ENCODE measurements at places on chromosomes 1 and 21.

GRCh38 chr1:53303243-53303642 is 24.6 kb downstream of the LRP8 start:
- H3K27ac ChIP-seq: peak overlapping the region; percentile 64
- H3K4me1 ChIP-seq: peaks cover 36% of the 10 kb centered on the region
- H3K36me3 ChIP-seq: no peaks in the 10 kb centered on the region
- no peaks in the 10 kb centered on the region for H3K27me3 ChIP-seq

DNA sequence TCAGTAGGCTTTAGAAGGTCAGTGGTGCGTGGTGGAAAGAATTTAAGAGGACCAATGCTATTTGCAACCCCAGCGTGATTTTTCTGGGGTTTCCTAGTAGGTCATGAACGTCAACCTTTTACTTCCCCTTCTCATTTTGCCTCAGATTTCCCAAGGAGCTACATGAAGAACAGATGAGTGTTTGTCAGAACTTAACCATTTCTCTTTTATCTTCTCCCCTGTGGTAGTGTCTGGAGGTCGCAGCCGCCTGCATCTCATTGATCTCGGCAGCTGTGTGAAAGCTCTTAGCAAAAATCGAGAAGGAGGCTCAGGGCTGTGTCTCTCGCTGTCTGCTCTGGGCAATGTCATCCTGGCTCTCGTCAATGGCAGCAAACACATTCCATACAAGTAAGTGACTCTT is 491.1 kb downstream of the KIF26B start:
- peaks cover 30% of the 10 kb centered on the region for H3K4me1 ChIP-seq
- DNase-seq: no peak
- peaks cover 4% of the 10 kb centered on the region for H3K27me3 ChIP-seq
- peak overlapping the region; percentile 7 for H3K27ac ChIP-seq
- H3K4me3 ChIP-seq: no peak overlapping the region

GRCh38 chr1:235253219-235253962 is 74.6 kb downstream of the ARID4B start:
- DNase-seq: no peak
- H3K4me3 ChIP-seq: no peak overlapping the region
- no peaks in the 10 kb centered on the region for H3K27me3 ChIP-seq

- no peak overlapping the region for H3K4me3 ChIP-seq
- H3K4me1 ChIP-seq: no peaks in the 10 kb centered on the region
- no peak overlapping the region for H3K27ac ChIP-seq
- no peaks in the 10 kb centered on the region for H3K36me3 ChIP-seq
- DNase-seq: no peak
Measured at GRCh38 chr1:4573526-4573925, 80.9 kb upstream of the AJAP1 start.

GRCh38 chr1:118335331-118335732 is 150.3 kb upstream of the SPAG17 start:
- DNase-seq: no peak
- H3K4me1 ChIP-seq: peaks cover 21% of the 10 kb centered on the region
- peaks cover 4% of the 10 kb centered on the region for H3K27me3 ChIP-seq
- no peak overlapping the region for H3K4me3 ChIP-seq
- no peak overlapping the region for H3K27ac ChIP-seq
- H3K36me3 ChIP-seq: no peaks in the 10 kb centered on the region

- DNase-seq: no peak
- H3K27me3 ChIP-seq: no peaks in the 10 kb centered on the region
- H3K4me3 ChIP-seq: no peak overlapping the region
- H3K36me3 ChIP-seq: no peaks in the 10 kb centered on the region
Measured at GRCh38 chr1:182170891-182171461, 109.5 kb upstream of the ZNF648 start.

GRCh38 chr21:28927130-28927529 is 65.5 kb downstream of the LTN1 start:
- H3K36me3 ChIP-seq: peaks cover 14% of the 10 kb centered on the region
- H3K4me3 ChIP-seq: no peak overlapping the region

DNA sequence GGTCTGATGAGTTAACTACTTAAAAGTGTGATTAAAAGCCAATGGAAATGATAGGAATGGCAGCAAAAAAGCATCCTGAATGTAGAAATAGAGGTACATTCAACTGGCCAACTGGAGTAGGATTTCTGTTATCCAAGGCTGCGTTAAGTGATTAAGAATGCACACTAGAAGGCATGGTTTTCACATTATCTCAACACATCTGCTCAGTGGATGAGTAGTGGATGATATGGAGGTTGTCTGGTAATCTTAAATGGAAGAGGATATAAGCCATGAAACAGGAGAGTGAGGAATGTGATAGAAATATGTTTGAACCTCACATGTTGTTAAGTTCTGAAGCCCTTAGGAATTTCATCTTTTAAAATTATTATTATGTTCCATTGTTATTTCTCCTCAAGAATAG is 839.9 kb downstream of the USP25 start:
- H3K4me3 ChIP-seq: no peak overlapping the region
- no peaks in the 10 kb centered on the region for H3K27me3 ChIP-seq
- no peak for DNase-seq
- H3K4me1 ChIP-seq: peaks cover 40% of the 10 kb centered on the region
- H3K36me3 ChIP-seq: peaks cover 6% of the 10 kb centered on the region

DNA sequence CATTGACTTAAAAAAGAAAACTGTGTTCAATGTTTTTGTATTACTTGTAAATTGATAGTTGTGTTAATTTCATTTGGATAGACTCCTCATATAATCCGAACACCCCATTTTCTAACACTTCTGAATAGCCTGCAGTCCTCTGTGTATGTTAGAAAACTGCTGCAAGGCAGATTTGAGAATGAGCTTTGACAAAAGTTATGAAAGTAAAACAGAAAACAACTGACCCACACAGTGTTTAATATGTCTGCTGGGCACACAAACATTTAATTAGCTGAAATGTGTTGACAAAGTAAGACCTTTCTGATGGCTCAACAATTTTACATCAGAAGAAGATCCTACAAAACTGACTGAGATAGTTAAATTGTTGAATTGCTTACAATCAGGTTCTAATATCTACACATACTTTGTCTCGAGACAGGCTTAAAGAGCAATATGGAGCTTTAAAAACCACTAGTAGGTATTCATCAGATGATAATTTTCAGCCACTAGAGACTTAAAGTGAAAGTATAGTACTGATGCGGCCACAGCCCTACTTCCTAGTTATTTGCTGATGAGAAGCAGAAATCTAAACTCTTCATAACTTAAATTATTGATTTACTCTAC is 40.0 kb upstream of the PRMT6 start:
- H3K27me3 ChIP-seq: no peaks in the 10 kb centered on the region
- H3K36me3 ChIP-seq: no peaks in the 10 kb centered on the region
- no peak overlapping the region for H3K27ac ChIP-seq
- no peak for DNase-seq

GRCh38 chr21:21002153-21002552 is 3.9 kb downstream of the NCAM2 start:
- no peak overlapping the region for H3K4me3 ChIP-seq
- H3K27ac ChIP-seq: no peak overlapping the region
- H3K4me1 ChIP-seq: peaks cover 4% of the 10 kb centered on the region
- peaks cover 24% of the 10 kb centered on the region for H3K27me3 ChIP-seq
- DNase-seq: no peak

DNA sequence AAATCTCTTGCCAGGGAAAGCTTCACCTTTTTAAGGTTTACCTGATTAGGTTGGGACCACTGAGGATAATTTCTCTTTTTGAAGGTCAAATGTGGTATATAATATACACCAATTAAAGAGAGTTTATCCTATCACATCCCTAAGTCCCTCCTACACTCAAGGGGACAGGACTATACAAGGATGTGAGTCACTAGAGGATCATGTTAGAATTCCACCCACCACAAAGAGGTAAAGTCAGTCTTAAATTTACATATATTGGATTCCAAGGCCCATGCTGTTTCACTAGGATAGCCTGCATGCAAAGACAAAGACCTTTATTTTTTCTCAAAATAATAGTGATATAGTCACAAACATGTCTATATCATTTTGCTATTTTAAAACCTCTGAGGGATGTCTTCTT is 164.4 kb downstream of the GIPC2 start:
- no peaks in the 10 kb centered on the region for H3K36me3 ChIP-seq
- DNase-seq: no peak
- H3K4me1 ChIP-seq: no peaks in the 10 kb centered on the region
- H3K4me3 ChIP-seq: no peak overlapping the region
- H3K27ac ChIP-seq: no peak overlapping the region

DNA sequence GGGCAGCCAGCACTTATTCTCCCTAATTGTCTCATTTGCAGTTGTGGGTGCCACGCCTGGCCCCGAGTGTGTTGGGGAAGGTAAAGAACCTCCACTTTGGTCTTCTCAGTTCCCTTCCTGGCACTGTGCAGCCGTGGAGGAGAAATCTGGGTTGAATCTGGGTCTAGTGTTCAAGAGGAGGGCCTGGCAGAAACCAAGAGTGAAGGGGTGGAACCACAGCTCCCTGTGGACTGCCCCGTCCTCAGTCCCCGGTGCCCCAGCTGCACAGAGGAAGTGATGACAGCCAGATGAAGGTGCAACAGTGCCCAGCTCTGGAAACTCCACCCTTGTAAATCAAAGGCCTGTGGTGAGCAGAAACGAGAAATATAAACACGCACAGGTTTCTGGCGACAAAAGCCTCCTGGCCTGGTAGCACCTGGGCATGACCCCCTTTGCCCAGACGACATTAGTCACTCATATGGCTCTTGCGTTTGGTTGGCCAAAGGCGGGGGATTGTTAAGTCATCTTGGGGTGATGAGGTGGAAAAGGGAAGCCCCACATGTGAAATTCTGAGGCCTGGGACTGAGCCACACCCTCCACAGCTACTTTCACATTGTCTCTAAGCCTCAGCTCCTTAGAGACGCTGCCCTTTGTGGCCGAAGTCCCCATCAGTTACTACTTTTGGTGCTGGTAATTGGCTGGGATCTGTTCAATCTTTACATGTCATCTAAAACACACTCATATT is 4.2 kb upstream of the ECE1 start:
- no peaks in the 10 kb centered on the region for H3K36me3 ChIP-seq
- peaks cover 42% of the 10 kb centered on the region for H3K4me1 ChIP-seq
- H3K27me3 ChIP-seq: no peaks in the 10 kb centered on the region
- peak overlapping the region; percentile 45 for H3K4me3 ChIP-seq

DNA sequence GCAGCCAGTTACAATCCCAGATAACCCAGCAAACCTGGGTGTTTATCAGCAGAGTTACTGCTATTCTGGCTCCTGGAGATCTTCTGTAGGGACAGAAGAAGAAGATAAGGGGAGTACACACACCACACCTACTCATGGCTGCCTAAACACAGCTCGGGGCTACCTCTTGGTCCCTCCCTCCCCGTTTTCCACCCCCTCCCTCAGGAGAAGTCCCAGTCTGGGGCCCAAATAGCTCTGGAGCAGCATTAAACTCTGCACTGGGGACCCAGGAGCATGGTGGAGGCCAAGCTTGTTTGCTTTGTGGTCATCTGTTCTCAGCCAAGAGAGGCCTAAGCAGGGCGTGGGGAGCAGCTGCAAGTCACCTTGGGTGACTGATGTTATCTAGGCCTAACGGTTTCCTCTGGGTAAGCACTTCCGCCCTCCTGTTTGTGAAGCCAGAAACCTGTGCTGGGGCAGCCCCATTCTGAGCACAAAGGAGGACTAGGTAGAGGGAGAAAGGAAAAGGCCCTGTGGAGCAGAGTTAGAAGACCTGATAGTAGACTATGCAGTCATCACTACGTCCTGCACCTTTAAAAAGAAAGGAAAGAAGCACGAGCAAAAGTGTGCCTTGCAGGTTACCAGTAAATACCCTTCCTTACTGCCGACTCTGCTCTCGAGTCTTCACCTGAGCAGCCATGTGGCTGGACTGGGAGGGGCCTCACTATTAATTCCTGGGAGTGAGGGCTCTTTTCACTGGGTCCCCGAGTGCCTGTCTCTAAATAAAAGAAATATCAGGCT is 2.0 kb upstream of the RCSD1 start:
- H3K36me3 ChIP-seq: no peaks in the 10 kb centered on the region
- peak; percentile 22 for DNase-seq
- no peak overlapping the region for H3K27ac ChIP-seq
- no peak overlapping the region for H3K4me3 ChIP-seq
- peaks cover 59% of the 10 kb centered on the region for H3K27me3 ChIP-seq
- H3K4me1 ChIP-seq: peaks cover 6% of the 10 kb centered on the region

DNA sequence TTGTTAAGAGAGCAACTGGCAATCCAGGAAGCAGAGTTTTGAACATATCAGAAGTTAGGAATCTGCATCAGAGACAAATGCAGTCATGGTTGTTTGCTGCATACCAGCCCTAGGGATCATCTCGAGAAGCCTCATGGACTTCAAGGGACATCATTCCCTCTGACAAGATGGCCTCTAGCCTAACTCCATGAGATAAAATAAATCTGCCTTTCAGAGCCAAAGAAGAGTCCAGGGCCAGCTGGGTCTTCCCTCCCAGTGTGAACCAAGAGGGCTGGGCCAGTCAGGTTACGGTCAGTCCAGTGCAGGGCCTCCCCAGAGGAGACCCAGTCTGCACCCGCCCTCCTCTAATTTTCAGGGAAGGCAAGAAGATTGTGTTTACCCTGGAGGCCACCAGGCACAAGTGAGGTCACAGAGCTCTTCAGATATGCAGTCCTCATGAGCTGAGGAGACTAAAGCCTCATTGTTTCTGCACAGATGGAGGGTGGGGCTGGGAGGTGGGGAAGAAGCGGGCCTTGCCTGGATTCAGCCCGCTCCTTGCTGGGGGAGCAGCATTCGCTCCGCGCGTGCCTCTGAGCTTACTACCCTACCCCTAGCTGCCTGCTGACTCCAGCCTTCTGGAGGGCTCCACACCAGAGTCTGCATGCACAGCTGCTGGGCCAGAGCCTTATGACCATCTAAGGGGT is 52.8 kb downstream of the CAPN2 start:
- no peaks in the 10 kb centered on the region for H3K27me3 ChIP-seq
- no peak for DNase-seq
- peaks cover 12% of the 10 kb centered on the region for H3K4me1 ChIP-seq
- H3K4me3 ChIP-seq: no peak overlapping the region
- peak overlapping the region; percentile 83 for H3K27ac ChIP-seq
- peaks cover 37% of the 10 kb centered on the region for H3K36me3 ChIP-seq

DNA sequence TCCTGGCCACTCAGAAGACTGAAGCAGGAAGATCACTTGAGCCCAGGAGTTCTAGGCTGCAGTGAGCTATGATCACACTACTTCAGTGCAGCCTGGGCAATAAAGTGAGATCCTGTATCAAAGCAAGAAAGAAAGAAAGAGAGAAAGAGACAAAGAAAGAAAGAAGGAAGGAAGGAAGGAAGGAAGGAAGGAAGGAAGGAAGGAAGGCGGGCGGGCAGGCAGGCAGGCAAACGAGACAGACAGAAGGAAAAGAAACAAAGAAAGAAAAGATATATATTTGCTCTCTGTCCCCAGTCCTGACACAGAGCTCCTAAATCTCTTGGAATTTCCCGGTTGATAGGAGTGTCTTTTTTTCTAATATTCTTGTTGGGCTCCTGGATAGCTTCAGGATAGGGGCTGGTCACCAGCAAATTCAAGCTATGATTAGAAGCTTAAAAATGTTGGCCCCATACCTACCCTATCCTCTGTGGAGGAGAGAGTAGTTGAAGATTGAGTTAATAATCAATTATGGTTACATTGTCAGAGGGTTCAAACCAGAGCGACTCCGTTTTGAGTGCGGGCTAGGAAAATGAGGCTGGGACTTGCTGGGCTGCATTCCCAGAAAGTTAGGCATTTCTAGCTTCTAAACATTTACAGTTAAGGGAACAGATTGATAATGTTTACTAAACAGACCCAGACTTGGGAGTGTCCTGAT is 3.3 kb upstream of the MIGA1 start:
- DNase-seq: no peak
- H3K4me1 ChIP-seq: peaks cover 16% of the 10 kb centered on the region
- H3K27ac ChIP-seq: peak overlapping the region; percentile 86
- H3K36me3 ChIP-seq: no peaks in the 10 kb centered on the region
- H3K27me3 ChIP-seq: no peaks in the 10 kb centered on the region

Measured in type B pancreatic cell (in vitro differentiated cells).